Testis (tissue), 5 donors: ENCODE measurements at places on chromosomes 12 and 14.

- DNase-seq = no peak
Observed at GRCh38 chr12:57993030-57993429, 51.7 kb downstream of the ATP23 start.

DNA sequence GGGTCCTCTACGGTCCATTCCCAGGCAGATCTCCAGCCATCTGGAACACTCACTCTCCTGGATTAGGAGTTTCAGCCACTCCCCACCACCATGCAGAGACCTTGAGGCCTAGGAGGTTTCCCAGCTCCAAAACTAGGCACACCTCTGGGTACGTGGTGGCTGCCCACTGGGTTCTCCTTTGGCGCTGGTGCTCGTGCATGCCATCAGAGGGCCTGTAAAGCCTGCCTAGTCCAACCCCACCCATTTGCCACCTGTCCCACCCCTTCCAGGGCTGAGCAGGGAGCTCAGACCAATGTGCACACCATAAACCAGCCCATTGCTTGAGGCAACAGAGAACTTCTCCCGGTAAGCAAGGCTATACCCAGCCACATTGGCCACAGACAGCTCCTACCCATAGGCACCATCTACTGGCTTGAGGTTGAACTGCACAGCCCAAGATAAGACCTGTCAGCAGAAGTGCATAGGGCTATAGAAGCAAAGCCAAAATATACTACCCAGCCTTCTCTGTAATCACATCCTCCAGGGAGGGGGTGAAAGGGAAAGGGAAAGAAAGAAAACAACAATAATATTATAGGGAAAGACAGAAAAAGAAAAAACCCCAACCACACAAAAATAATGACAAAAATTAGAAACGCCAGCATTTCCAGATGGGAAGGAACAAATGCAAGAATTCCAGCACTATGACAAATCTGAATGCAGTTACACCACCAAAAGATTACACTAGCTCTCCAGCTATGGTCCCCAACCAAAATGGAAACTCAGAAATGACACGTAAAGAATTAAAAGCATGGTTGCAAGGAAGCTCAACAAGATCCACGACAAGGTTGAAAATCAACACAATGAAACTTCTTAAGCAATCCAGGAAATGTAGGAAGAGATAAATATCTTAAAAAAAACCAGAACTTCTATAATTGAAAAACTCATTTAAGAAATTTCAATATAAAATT, 111.9 kb upstream of the CCDC175 start:
- peak; percentile 78 for DNase-seq

DNA sequence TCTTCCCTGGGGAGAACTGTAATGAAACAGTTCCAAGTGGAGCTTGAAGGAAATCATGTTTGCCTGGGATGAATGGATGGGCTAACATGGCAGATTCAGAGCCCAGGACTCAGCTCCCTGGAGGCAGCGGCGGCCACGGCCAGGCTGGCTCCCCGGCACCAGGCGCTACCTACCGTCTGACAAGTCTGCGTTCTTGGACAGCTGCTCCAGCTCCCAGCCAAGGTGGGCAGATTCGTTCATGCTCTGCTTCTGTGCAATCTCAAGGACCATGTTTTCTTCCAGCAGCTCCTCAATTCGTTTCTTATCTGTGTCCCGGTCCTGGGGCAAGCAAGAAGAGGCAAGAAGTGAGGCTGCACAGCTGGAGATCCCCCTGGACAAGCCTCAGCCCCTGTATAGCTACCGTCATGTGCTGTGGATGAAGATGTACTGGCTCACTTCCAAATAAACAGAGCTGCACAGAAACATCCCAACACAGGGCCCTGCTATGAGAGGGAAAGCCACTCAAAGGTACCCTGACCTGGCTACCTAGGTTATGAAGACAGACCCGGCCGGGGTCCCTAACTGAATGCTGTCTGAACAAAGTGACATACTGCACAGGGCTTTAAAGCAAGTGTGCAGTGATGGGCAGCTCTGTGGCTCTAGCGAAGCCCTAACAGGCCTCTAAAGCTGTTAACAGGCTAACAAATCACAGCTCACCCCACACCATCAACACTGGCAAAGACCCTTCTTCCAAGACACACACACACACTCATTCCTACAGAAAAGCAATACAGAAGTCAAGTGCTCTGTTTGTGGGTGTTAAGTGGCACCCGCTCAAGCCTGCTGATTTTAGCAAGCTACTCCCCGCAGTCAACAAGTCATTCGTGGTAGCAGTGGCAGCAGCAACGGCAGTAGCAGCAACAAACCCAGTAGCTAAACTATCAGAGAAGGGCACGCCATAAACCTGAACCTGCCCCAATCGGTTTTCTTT, 80.4 kb upstream of the GPR68 start:
- DNase-seq = no peak

GRCh38 chr12:78700565-78700964, 164.0 kb upstream of the SYT1 start:
- no peak for DNase-seq

- peak; percentile 86 for DNase-seq
Observed at GRCh38 chr14:74975059-74975810, 19.8 kb upstream of the PGF start.

GRCh38 chr12:130680451-130680990, 35.6 kb downstream of the RIMBP2 start:
- DNase-seq = no peak

GRCh38 chr12:118498171-118498570, 121.8 kb downstream of the SUDS3 start:
- no peak for DNase-seq

GRCh38 chr14:56858422-56858821, 48.1 kb upstream of the OTX2 start:
- no peak for DNase-seq

- no peak for DNase-seq
Observed at GRCh38 chr14:86333493-86333892, 803.5 kb downstream of the FLRT2 start.

- no peak for DNase-seq
Observed at GRCh38 chr14:30355431-30355913, 203.5 kb upstream of the G2E3 start.
